Neural crest cell (in vitro differentiated cells): ENCODE measurements at places on chromosomes 2 and 18. TPM values are rescaled to one million over a fixed set of nuclear protein-coding genes. Genes with fewer than 3 reads are reported as not detected.

- DNase-seq = no peak
Measured at GRCh38 chr2:120319686-120320317, 26.1 kb upstream of the INHBB start.

DNA sequence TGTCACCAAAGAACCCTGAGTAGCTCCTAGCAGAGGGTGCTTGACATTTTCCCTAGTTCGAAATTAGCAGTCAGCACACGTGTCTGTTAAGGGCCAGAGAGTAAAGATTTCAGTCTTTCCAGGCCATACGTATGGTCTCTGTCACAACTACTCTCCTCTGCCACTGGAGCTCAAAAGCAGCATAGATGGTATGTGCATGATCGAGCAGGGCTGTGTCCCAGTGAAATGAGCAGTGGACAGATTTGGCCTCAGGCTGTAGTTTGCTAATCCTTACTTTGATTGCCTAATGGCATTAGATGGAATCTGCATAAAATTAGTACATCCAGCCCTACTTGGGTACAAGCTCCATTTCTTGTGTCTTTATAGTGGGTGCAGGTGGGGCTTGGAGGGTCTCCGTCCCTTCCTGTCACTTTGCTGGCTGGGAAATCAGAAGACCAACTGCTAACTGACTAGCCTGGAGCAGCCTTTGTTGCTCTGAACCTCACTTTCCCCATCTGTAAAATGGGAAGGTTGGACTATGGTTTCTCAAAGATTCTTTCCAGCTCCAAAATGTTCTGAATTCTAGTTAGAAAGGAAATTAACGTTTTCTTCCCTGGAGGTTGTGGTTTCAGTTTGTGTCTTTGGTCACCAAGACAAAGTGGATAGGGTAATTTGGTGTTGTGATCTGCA lies 108.5 kb downstream of the GLI2 start:
- DNase-seq = no peak

GRCh38 chr2:159808032-159808425 lies 10.0 kb upstream of the CD302 start:
- no peak for DNase-seq

DNA sequence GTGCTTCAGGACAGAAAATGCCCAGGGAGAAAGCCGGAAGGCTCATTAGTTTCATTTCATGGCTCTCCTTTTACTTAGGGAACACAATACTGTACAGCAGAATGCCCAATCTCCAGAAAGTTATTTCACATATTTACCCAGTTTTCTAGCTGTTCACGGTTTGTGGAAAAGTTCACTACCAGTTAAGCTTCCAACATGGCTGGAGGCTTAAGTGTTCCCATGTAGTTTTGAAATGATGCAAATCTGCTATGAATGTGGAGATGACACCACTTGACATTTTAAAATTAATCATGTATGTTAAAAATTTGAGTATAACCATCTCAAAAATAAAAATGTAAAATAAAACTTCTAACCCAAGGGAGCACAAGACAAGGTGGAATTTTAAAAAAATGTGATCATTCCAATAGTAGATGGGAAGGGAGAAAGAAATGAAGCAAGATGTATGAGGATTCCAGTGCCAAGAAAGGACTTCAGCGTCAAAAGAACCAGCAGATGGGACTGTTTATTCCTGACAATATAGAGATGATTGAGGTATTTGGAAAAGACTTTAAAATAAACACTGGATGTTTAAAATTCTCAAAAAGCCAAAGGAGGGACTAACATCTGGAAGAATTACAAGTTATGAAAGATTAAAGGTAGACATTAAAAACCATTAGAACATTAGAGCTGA lies 60.9 kb upstream of the OSR1 start:
- DNase-seq = no peak

DNA sequence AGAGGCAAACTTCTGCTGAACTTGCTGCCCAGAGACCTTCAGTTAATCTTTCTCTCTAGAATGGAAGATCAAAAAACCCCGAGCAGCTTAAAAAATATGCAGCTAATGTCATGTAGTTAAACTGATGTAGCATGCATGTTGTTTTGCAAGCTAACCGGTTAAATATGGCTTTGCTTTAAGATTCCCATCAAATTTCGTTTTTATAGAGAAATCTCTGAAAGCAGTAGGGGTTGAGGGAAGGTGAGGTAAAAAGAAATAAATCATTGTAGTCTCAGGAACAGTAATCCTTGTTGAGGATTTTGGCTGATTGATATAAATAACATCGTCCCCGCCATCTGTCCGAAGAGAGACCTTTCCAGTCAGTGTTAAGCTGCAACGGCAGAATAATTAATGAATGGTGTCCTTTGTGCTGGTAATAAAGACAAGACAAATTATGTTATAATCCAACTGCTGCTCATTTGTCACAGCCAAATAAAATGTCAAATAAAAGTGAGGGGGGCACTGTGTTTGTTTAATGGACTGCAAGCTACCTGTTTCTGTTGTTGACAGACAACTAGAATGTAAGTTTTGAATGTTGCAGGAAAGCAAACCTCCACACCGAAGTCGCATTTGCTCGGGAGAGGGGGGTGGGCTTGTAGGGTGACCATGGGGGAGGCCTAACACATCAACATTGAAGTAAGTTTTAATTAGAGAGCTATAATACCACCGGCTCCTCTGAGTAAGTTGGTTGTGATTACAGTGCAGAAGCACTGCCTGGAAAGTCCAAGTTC lies 555.5 kb downstream of the ARHGAP15 start:
- DNase-seq = no peak

DNA sequence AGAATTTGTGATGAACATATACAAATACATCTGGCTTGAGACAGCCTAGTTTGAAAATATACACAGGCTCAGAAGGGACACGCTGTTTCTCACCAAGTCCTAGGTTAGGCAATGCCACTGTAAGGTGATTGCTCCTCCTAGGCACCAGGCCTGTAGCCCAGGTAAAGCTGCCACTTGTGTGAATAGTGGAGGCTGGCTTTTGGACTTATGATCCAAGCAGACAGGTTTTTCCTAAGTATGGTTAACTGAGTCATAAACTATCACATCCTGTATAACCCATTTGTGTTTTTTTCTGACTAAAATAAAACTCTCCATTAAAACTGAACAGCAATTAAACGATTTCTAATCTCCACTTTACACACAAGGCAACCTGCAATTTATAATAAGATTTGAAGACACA lies 81.0 kb downstream of the SEMA4F start:
- no peak for DNase-seq

DNA sequence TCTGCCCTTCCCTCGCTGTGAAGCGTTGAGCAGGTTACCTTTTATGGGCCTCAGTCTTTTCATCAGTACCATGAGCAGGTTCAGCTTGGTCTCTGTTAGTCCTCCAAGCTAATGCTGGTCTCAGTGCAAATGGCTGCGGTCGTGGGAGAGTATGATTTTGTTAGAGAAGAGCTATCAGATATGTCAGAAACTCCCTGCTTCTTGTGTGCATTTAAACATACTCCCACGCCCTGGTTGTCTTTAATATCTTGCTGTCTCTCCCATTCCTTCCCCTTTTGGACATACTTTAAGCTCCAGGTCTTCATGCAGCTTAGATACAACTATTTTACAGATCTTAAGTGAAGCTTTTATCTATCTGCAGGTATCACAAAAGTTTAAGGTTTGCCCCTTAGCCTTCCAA lies 62.9 kb downstream of the EFR3B start:
- no peak for DNase-seq

GRCh38 chr2:160339726-160340125 lies 139.7 kb upstream of the ITGB6 start:
- DNase-seq = no peak

GRCh38 chr2:96739633-96740428 lies at the start of gene LMAN2L:
TSS of gene LMAN2L (minus strand) at chr2:96740064. CDS start at chr2:96740040, 24 bp downstream.
- DNase-seq = peak; percentile 91

DNA sequence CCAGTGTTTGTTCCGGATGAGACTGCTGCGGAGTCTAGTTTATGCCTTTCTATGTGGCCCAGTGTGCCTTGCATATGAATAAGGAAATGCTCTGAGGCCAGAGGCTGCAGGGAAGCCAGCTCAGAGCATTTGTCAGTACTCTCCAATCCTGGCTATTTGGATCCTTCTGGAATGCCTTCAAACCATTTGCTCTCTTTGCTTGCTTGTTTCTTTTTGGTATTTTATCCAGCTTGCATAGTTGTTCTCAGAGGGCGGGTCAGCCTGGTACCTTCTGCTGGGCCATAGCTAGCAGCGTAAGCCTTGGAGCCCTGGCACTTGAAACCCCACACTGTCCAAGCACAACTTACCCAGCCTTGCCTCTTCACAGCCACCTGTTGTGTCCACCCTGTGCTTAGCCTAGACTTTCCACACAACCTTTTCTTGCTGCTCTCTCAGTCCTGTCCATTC lies 20.5 kb downstream of the CENPO start:
- DNase-seq = no peak

GRCh38 chr2:220277445-220277975 lies 650.1 kb downstream of the SLC4A3 start:
- DNase-seq = no peak

DNA sequence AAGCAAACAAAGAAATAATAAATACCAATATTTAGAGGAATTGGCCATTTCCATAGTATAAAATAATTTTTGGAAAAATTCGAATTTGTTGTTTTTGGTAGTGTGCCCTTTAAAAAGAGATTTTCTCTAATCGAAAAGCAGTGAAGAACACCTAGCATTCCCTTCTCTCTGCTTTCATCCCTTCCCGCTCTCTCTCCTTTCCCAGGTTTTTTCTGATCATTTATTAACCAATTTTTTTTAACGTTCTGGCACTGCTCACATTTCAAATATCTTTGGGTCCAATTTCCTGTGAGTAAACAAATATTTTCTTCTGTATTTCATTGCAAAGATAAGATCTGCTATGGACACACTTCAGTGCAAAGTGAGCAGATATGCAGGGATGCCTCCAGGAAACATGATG lies 101.2 kb downstream of the ZNF407 start:
- no peak for DNase-seq

GRCh38 chr2:120904830-120905234 lies 169.2 kb downstream of the GLI2 start:
- DNase-seq = no peak

GRCh38 chr2:18368008-18368407 lies 192.4 kb downstream of the RDH14 start:
- no peak for DNase-seq

GRCh38 chr2:200901459-200902072 lies 12.4 kb downstream of the NIF3L1 start:
- peak; percentile 57 for DNase-seq

- no peak for DNase-seq
Measured at GRCh38 chr2:205609113-205609512, 73.2 kb upstream of the NRP2 start.

DNA sequence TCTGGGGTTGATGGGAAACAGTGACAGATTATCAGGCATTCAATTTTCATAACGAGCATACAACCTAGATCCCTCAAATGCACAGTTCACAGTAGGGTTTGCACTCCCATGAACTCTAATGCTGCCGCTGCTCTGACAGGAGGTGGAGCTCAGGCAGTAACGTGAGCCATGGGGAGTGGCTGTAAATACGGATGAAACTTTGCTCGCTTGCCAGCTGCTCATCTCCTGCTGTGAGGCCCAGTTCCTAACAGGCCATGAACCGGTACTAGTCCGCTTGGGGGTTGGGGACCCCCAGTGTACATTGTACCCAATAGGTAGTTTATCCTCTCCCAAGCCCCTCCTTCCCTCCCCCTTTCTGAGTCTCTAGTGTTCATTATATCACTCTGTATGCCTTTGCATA lies 94.6 kb downstream of the PTH2R start:
- no peak for DNase-seq

DNA sequence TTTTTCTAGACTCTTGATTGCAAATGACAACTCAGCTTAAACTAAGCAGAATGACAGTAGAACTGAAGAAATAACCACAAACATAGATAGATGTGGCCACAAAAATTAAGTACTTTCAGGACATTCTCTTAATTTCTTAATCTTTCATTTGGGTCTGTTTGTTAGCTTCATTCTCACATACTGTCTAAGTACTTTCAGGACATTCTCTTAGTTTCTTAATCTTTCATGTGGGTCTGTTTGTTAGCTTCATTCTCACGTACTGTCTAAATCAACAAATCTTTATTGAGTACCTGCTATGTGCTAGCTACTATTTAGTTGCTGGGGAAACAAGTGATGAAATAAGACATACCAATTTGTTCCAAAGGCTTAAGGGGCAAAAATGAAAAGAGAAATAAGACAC lies 35.1 kb downstream of the FAM117B start:
- DNase-seq = no peak

DNA sequence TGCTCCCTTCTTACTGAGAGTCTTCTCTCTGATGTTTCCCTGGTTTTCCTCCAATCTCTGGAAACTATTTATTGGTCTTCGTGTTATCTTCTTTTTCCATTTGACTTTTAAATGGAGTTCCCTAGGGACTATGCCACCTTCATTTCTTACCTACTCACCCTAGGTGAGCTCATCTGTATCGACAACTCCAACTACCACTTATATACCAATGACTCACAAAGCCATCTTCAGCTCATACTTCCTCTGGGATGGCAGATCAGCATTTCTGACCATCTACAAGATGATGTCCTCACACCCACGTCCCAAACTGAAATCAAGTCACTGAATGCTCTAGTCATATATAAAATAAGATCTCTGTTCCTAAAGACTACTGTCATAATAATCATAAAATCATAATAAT lies 40.6 kb downstream of the CFAP210 start:
- no peak for DNase-seq

DNA sequence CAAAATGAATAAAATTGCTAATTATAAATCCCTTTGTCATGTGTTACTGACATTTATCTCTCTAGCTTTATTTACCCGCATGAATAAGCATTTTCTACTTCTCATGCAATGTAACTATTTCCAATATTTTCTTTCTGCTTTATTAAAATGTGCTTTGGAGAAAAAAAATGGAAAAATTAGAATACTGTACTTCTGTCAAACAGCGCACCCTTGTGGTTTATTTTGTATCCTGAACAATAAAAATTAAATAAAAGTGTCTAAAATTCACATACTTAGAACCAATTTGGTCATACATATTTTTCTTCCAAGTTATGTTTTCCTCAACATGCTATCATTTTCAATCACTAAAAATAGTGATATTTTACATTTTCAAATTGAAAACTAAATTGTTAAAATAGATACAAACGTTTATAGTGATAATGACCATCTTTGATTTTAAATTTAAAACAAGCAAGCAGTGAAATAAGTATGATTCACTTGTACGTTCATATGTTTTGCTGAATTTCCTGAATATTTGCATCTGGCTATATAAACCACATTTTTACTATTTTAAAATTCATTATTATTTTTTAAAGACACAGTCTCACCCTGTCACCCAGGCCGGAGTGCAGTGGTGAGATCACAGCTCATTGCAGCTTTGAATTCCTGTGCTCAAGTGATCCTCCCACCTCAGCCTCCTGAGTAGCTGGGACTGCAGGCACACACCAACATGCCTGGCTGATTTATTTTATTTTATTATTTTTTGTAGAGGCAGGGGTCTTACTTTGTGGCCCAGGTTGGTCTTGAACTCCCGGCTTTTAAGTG lies 95.9 kb upstream of the GRB14 start:
- DNase-seq = no peak

GRCh38 chr2:176445956-176446355 lies 176.7 kb downstream of the MTX2 start:
- DNase-seq = no peak

Gene STPG4
- 0.26 and 0.34 TPM in 2 replicates for total RNA-seq

Gene CYRIA
- 10.2 and 11.1 TPM in 2 replicates for total RNA-seq

Gene SOWAHC
- 10.4 and 10.9 TPM in 2 replicates for total RNA-seq

Gene PSMD1
- total RNA-seq = 128 and 146 TPM in 2 replicates

Gene SLC9A2
- 0.09 TPM in 1 of 2 replicates, not detected in the other for total RNA-seq

Gene ACMSD
- total RNA-seq = not detected in 2 replicates

Gene LDAH
- 49.7 and 50.5 TPM in 2 replicates for total RNA-seq
